Bronchial epithelial cell (primary cell): ENCODE measurements at places on chromosomes 4 and X.

GRCh38 chr4:34964613-34965012, 1279.7 kb downstream of the ARAP2 start:
- DNase-seq, result no peak

- no peak for DNase-seq
Observed at GRCh38 chr4:108191269-108191914, 22.7 kb upstream of the LEF1 start.

DNA sequence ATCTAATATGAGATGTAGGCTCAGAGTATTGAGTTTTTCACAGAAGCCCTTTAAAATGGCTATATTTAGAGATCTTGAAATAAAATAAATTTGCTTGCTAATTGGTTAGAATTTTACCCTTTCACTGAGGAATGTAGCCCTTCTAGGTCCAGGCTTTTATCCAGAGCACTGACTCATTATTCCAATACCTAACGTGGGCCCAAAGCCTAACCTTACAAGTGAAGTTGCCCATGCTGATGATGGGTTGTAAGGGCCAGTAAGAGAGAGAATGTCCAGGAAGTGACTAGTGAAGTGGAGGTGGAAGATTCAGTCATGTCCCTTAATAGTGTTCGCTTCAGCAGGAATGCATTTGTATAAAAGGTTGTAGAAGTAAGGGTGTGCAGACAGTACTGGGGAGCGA, 155.9 kb downstream of the STIM2 start:
- peak; percentile 30 for DNase-seq

DNA sequence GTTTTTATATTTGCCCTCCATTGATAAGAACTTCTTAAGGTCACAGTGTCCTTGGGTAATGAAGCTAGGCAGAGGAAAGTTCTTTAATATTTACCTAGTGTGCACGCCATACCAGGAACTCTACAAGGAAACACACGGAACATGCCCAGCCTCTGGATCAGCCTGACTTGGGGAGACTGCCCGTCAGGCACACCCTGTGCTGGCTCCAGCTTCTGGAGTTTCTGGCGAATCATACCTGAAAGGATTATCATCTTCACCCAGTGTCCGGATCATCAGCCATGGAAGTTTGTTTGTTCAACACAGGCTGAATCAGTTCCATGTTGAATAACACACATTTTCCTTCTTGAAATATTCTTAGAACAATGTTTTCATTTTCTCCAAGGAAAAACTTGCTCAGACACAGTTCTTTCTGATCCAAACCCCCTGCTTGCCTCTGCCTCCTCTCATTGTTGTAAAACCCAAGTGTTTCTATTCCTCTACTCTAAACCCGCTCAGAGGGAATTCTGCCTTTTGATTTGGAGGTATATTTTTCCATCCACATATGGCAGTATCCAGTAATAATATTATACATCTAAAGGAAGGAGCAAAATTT, 176.7 kb downstream of the SHROOM3 start:
- peak; percentile 77 for DNase-seq

DNA sequence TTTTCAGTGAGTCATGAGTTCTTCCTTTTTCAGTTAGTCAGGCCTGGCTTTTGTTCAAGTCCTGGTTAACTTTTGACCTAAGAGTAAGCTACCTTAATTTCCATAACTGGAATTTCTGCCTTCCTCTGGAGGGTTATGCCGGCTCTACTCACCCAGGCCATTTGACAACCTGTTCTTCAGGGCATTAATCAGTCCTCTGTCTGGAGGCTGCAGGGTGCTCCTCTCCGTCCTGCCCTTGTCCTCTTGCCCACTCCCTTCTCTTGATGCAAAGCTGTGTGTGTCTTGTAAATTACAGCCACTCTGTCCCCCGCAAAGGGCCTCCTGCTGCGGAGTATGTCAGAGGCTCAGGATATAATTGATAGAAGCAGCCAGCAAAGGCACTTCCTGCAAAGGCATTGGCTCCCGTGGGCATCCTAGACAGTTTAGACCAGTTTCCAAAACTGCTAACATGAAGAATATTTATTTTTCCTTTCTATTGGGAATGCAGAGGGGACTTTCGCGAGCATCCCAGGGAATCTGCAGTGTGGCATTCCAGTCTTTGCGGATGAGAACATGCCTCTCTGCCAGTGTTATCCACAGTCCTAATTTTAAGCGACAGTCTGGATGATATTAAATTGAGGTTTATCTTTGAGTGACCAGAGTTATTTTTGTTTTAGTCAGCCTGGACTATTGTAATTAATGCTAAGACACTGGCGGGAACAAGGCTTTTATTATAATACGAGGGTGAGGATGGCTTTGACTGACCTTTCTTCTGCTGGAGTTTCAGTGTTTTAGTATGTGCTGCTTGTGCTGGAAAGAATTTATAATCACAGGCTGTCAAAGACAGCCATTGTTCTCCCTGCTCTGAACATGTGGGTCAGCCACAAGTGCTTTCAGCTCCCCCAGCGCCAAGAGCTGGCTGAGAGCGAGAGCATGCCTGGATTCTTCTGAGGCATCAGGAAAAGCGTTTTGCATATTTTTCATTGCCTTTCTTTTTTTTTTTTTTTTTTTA, 74.2 kb downstream of the LIMCH1 start:
- peak; percentile 82 for DNase-seq

DNA sequence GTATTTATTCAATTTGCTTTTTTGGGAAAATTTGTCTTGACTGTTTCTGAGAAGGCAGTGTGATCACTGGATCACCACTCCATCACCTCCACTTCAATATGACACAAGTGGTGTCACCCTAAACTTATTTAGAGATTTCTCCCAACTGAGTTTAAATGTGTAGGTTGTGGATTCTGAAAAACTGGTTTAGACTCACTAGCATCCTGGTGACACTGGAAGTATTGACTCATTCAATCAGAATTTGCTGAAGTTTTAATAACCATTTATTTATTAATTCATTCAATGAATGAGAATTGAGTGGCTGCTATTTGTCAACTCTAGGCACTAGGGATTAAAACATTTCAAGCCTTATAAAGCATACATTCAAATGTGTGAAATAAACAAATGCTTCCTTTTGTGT, 819.1 kb upstream of the EPHA5 start:
- DNase-seq, result peak; percentile 40

- no peak for DNase-seq
Observed at GRCh38 chr4:146271466-146271865, 57.1 kb downstream of the REELD1 start.

DNA sequence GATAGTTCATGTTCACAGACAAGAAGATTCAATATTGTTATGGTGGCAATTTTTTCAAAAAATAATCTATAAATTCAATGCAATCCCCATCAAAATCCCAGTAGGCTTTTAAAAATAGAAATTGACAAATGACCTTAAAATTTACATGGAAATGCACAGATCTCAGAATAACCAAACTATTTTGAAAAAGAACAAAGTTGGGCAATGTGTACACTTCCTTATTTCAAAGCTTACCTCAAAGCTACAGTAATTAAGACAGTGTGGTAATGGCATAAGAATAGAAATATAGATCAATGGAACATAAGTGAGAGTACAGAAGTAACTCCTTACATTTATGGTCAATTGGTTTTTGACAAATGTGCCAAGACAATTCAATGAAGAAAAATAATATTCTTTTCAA, 39.0 kb downstream of the FRMD7 start:
- DNase-seq, result no peak

GRCh38 chr4:89273741-89274141, 33.9 kb downstream of the GPRIN3 start:
- peak; percentile 31 for DNase-seq
